ENCODE measurements at places on chromosomes 7 and 10.

GRCh38 chr7:127713006-127713405, 61.0 kb downstream of the SND1 start:
- no peak for DNase-seq

DNA sequence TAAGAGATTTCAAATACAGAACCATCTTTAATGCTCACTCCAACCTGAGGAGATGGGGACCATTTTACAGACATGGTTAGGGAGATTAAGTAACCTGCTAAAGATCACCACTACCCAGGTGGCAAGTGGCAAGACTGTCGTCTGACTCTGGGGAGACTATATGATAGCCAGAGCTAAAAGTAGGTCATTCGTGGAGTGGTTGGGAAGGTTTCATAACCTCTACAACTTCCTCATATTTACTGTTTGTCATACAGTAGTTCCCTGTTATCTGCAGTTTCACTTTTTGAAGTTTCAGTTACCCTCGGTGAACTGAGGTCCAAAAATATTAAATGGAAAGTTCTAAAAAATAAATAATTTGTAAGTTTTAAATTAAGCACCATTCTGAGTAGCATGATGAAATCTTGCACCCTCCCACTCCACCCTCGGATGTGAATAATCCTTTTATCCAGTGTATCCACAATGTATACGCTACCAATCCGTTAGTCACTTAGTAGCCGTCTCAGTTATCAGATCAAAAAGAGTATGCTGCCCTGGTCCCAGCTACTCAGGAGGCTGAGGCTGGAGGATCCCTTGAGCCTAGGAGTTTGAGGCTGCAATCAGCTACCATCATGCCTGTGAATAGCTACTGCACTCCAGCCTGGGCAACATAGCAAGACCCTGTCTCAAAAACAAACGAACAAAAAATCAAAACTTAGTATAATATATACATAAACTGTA, 14.9 kb upstream of the LGI1 start:
- DNase-seq, result no peak

- DNase-seq, result no peak
Observed at GRCh38 chr7:42175834-42176723, 60.9 kb downstream of the GLI3 start.

- no peak for DNase-seq
Observed at GRCh38 chr7:90007001-90007654, 147.1 kb upstream of the STEAP1 start.

- DNase-seq, result no peak
Observed at GRCh38 chr10:12476656-12477055, 127.3 kb downstream of the CAMK1D start.

DNA sequence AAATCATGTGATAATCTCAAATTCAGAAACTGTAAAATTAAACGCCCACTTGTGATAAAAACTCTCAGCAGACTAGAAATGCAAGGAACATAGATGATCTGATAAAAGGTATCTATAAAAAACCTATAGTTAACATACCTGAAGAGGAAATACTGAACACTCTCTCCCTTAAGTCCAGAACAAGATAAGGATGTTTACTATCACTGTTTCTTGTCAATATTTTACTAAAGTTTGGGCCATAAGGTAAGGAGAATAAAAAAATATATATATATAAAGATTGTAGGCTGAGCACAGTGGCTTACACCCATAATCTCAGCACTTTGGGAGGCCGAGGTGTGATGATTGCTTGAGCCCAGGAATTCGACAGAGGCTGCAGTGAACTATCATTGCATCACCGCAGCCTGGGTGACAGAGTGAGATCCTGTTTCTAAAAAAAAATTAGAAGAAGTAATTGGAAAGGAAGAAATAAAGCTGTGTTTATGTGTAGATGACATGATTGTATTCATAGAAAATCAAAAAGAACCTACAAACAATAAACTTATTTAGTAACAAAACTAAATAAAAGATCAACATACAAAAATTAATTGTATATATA, 28.4 kb downstream of the MPLKIP start:
- no peak for DNase-seq

- DNase-seq, result no peak
Observed at GRCh38 chr7:93293229-93293628, 61.1 kb downstream of the VPS50 start.

DNA sequence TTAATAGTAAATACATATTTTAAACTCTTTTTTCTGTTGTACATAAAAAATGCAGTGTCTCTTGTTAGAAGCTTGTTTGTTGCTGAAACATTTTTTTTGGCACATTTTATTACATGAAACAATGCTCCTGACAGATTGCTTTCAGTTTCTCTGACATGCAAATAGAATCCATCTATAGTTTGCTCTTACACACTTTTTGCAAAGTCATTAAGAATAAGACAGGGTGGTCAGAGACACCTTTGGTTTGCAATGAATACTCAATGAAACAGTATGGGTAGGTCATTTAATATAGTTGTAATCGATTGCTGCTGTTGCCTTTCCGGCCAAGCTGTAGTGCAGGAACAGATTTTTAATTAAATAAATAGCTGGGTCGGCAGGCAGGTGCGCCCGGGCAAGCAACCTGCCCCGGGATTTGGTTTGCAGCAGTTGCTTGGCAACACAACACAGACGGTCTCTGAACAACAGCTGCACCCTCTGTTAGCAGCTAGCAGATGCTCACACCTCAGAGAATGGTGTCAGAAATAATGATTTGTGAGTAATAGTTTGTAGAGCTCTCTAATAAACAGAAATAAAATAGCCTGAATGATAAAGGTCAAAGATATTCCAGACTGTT, 115.7 kb upstream of the CACNA2D1 start:
- no peak for DNase-seq

- no peak for DNase-seq
Observed at GRCh38 chr7:117808910-117809705, 64.1 kb downstream of the CTTNBP2 start.

GRCh38 chr7:14900051-14900450, 2.5 kb downstream of the DGKB start:
- no peak for DNase-seq

DNA sequence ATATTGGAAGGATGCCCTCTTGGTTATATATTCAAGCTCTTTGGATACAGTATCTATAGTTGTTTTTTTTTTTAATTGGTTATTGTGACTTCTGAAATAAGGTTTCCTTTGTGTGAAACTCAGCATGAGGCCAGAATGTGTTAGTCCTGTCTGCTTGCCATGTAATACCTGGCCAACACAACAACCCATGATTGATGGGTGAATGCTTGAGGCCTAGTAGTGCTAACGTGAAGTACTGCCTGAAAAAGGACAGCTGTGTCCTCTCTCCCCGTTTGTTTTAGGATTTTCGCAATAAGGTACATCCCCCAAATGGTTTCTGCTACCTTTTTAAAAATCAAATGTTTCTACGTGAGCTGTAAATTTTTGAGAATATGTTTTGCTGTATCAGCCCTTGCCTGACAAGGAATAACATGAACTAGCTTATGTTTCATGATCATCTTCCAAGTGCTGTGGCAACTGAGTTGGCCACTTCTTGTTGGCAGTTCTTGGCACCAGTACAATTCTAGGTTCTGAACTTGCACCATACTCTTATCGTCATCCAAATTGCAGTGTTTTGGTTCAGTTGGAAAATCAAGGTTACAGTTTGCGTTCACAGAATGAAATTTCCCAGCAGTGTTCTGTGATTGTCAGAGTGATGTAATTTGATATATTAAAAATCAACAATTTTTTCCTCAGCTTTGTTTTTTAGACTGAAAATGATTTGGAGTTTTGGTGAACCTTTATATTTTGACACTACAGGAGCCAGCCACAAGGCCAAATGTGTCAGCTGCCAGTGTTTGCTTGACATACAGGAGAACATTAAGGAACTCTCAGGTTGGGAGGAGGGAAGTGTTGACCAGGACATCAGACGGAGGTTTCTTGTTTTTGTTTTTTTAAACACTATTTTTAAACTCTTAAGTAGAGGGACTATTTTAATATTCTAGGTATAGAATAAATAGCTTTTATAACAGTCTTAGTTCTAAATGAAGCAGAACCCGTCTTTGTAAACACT, 13.5 kb upstream of the ASCC1 start:
- no peak for DNase-seq

- no peak for DNase-seq
Observed at GRCh38 chr7:16200591-16200990, 220.7 kb downstream of the CRPPA start.

GRCh38 chr10:4331150-4331549, 494.9 kb upstream of the AKR1E2 start:
- no peak for DNase-seq

- no peak for DNase-seq
Observed at GRCh38 chr7:73717025-73717807, 2.3 kb downstream of the STX1A start.

GRCh38 chr7:157431951-157432540, 95.2 kb downstream of the DNAJB6 start:
- DNase-seq, result no peak

DNA sequence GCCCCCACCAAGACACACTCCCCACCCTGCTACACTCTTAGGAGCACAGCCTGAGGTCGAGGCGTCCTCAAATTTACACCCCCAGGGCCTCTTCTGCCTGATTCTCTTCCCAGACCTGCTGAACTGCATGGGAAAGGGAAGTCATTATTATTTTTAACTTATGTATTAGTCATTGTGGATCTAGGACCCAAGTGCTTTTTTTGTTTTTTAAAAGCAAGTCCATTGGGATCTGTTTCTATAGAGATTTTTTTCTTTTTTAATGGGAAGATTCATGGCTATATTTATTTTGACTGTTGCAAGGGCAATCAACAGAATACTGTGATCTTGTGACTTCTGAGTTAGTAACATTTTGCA, 203.8 kb downstream of the ZMYND11 start:
- no peak for DNase-seq

GRCh38 chr10:84846658-84847316, 518.4 kb downstream of the CCSER2 start:
- no peak for DNase-seq

DNA sequence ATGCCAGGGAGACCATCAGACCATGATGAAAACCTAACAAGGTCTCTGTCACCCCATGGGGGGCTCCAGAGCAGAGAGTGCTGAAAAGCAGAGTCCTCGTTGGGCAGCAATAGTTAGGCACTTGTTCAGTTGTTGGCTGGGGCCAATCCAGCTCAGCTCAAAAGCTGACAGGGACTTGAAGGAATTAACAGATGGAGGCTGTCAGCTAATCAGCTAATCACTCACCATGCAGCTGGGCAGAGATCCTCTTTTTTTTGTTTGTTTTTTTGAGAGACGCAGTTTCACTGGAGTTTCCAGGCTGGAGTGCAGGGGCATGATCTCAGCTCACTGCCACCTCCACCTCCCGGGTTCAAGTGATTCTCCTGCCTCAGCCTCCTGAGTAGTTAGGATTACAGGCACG, 18.1 kb downstream of the CEP55 start:
- no peak for DNase-seq

GRCh38 chr10:82925547-82925946, 1050.6 kb downstream of the NRG3 start:
- DNase-seq, result no peak

DNA sequence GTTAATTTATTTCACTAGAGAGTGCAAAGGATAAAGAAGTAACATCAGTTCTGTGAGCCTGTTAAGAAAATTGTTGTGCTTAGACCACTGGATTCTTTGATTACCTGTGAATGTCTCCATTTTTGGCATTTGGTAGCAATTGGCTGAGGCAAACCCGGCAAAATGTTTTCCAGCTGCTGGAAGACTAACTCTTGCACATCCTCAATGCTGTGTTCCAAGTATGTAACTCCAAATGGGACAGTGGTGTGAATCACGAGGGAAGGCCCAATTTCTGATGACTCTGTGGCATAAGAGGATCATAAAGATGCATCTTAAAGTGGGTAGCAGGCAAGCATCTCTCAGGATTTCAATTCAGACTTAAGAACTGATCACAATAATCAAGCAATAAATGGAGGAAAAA, 268.8 kb downstream of the RNLS start:
- no peak for DNase-seq

DNA sequence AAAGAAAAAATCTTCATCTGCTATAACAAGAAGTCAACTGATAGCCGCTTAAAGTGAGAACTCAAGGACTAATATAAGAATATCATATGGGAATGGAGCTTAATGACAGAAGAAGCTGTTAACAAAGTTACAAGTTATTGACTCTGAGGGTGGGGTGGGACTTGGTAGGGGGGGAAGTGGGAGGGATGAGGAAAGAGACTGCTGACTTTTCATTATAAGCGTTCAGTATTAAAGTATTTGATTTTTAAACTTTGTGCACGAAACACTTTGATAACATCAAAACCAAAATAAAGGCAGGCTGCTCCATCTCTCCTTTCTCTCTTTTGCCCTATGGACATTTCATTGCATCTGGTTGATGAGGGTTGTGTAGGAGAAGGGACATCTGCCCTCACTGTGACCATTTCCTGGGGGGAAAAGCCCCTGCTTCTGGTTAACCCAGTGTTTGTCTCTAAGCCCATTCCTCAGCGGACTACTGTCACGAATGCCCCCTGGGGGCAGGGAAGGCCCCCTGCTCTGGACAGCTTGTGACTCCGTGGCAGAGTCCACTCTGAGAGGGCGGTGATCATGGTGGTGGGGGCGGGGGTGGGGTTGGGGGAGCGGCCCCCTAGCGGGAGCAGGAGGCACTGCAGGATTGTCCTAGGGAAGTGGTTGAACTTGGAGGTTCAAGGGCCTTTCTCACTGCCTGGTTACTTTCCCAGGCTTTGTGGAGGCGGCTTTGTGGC, 17.4 kb downstream of the SLC13A4 start:
- no peak for DNase-seq

DNA sequence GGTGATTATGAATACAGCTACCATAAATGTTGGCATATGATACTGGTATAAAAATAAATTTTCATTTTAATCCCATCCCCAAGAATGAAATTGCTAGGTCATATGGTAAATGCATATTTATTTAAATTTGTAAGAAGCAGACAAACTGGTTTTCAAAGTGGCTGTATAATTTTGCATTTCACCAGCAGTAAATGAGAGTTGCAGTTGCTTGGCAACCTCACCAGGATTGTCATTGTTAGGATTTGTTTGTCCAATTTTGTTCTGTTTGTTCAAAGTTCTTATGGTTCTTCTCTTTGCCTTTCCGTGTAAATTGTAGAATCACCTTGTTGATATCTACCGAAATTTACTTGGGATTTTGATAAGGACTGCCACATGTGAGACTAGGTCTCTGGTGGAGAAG, 237.4 kb downstream of the OTUD1 start:
- no peak for DNase-seq

DNA sequence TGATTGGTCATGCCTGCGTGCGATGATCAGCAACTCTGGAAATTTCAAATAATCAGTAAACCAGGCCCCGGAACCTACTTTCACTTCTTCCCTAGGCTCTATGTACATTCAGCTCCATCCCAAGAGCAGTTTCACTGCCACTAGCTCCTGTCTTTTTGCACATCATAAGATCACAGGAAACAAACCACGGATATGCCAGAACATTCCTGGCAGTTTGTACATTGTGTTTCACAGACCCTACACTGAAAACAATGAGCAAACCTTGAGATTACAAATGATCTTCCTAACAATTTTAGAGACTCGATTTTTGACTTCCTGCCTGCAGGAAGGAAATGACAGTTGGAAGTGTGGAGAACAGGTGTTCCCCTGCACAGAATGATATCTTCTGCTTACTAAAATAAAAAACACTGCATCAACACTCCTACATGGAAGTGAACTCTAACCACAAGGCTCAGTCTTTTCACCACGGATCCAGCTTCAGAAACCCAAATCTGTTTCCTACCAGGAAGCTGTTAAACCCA, 7.6 kb upstream of the TMEM236 start:
- no peak for DNase-seq

- DNase-seq, result no peak
Observed at GRCh38 chr10:83909001-83909400, 230.3 kb upstream of the GHITM start.

- no peak for DNase-seq
Observed at GRCh38 chr10:108169846-108170245, 1005.3 kb upstream of the SORCS1 start.

Data from CMK (cell line).